Bone marrow (tissue), 2 donors: ENCODE measurements at places on chromosomes 5 and 9.

DNA sequence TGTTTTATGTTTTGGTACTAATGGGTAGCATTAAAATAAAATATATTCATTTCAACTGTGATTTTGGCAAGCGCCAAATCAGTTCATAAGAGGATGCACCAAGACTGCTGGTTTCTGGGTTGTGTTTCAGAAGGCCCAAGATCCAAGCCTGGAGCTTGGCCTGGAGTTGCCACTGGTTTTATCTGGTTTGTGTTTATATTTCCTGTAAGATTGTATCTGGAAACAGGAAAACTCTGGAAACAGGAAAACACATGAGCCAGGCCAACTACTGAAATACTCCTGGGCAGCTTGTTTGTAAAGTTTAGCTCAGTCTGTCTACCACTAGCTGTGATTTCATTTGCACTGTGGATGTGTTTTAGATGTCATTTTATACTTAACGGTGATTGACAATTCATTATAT is 5.5 kb downstream of the FSTL4 start:
- DNase-seq: no peak

DNA sequence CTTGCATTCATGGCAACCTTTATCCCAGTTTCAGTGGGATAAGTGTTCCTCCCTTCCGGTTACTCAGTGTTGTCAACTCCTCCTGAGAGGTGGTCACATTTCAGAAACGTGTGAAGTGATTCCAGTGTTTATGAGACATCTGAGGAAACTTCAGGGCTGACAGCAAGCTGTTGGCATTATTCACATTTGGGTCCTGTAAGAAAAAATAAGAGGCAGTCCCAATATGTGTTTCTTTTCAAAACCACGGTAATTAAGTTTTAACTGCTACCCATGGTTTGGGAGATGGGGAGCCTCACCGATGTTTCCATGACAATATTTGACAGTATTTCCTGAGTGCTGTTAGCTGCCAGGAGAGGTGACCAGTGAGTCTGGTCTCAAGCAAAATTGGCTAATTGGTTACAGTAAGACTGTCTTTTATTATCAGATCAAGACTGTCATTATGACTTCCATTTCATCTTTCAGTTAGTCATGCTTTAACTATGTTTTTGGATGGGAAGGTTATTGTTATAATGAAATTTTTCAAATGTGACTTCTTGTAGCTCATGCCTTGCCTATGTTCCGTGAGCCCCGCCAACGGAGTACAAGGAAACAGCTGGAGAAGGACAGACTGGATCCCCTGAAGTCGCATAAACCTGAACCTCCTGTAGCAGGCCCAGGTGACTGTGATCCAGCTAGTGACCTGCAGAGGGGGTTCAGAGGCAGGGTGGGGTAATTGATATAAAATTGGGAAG is 115.3 kb downstream of the GDNF start:
- no peak for DNase-seq

DNA sequence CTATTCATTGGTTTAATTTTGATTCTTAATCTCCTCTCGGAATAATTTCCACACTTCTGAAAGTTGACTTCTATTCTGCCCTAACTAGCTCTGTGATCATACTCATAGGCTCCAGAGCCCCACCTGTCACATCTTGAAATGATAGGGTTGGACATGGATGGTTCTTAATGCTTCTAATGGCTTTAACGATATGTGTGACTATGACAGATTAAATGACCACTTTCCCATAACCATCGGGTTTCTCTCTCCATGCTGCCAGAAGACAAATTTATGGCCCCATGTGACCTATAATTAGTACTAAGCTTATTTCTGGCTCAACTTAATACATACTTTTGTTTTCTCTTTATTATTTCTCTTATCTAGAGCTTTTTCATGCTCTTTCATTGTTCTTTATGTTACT is 251.1 kb upstream of the TUT7 start:
- no peak for DNase-seq

DNA sequence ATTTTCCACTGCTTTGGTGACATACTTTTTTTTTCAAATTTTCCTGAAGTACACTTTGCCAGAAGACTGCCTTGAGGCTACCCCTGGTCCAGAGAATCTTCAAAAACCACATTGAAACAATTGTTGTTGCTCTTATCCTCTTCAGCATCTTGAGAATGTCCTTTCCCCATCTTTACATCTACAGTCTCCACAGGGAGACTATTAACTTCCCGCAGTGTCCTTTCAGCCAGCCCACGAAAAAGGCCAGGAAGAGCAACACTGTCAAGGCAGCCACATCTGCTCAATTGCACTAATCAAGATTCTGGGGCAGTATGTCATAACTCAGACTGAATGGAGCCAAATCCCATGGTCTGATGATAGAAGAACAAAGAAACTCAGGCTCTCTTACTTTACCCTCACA is 148.3 kb downstream of the ENC1 start:
- no peak for DNase-seq

DNA sequence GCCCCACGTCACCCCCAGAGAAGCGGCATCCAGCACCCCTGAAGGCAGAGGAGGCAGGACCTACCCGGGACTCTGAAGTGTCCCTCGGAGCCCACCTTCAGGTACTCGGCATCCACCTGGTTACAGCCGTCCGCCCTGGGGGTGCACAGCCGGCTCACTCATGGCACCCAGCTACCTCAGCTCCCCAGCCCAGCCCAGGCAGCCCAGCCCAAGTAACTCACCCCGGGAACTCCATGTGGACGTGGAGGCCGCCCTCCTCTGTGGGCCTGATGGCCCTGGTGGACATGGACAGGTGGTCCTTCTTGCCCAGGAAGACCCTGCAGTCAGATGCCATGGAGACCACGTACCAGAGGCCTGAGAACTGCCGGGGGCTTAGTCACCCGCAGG is 676 bp downstream of the LCN15 start:
- DNase-seq: no peak

GRCh38 chr9:77876091-77876490 is 155.5 kb downstream of the GNAQ start:
- DNase-seq: no peak

GRCh38 chr9:76206821-76207220 is 187.4 kb downstream of the RFK start:
- DNase-seq: no peak

- no peak for DNase-seq
Measured at GRCh38 chr5:100542086-100542485, 6.9 kb downstream of the FAM174A start.

GRCh38 chr9:37262410-37262809 is 142.0 kb downstream of the ZCCHC7 start:
- DNase-seq: no peak

- no peak for DNase-seq
Measured at GRCh38 chr9:117300371-117301110, 114.3 kb downstream of the ASTN2 start.
